ENCODE measurements at places on chromosomes 4 and X.

- DNase-seq, result no peak
These were observed 128.4 kb upstream of the TMEM164 start for GRCh38 chrX:109874548-109874947.

DNA sequence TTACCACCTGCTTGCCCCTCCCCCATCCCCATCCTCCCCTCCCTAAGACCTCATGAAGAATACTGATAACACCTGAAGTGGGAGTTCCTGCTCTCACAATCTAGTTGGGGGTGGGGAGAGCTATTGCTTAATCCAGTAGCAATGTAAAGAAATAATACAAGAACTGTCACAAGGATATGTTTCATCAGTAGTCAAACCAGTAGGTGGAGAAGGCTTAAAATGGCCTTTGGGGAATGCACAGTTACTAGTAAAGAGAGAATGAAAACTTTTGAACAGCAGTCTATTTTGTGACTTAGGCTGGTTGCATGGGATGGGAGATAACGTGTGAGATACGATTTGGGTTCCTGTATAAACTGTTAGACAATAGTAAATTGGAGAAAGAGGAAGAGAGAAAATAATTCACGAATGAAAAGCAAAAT is 6.0 kb downstream of the GALNT7 start:
- no peak for DNase-seq

GRCh38 chrX:39907964-39908661 is 189.6 kb downstream of the BCOR start:
- no peak for DNase-seq

DNA sequence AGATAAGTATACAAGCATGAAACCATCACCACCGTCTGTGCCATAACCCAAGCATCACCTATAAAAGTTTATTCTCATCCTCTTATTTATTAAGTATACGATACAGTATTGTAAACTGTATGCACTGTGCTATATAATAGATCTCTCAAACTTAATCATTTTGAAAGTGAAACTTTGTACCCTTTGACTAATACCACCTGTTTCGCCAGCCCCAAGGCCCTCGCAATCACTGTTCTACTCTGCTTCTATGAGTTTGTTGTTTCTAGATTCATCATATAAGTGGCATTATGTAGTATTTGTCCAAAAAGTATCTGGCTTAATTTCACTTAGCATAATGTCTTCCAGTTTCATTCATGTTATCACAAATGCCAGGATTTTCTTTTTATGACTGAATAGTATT is 72.1 kb upstream of the DOCK11 start:
- no peak for DNase-seq

GRCh38 chr4:175947117-175947722 is 118.4 kb upstream of the WDR17 start:
- DNase-seq, result no peak

DNA sequence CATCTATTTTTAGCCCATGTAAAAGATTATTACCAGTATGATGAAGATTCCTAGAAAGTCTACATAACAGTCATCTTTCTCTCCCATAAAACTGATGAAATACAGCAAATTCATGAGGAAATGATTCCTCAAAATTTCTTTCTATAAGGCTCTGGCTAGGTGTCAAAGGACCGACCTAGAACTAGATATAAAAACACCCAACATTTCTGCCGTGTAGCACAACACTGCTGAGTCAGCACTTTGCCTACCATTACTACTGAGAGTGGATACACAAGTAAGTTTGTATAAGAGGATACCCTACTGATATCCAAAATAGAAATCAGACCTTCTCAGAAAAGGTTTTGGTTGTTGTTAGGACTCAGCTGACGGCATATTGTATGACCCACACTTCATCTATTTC is 24.7 kb downstream of the TMEM47 start:
- DNase-seq, result no peak

GRCh38 chr4:148030193-148030873 is 298.4 kb downstream of the ARHGAP10 start:
- no peak for DNase-seq

GRCh38 chr4:6338175-6338950 is 68.7 kb downstream of the WFS1 start:
- DNase-seq, result no peak

DNA sequence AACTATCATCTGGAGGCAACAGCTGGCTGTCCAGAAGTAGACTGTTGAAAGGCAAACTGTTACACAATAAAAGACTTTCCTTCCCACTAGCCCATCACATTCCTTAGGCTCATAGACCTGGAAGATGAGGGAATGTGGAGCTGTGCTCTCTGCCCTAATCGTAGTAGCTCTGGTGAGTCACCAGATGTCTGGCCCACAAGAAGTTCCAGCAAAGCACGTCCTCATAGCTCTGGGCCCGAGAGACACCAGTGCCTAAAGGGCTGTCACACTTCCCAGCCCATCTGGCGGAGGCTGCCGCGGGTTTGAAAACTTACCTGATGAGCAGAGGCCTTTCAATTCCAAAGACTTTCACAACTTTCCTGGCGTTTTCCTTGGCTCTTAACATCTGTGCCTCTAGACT is 81.7 kb upstream of the STOX2 start:
- DNase-seq, result no peak

- no peak for DNase-seq
These were observed 139.4 kb downstream of the FRYL start for GRCh38 chr4:48640699-48641098.

DNA sequence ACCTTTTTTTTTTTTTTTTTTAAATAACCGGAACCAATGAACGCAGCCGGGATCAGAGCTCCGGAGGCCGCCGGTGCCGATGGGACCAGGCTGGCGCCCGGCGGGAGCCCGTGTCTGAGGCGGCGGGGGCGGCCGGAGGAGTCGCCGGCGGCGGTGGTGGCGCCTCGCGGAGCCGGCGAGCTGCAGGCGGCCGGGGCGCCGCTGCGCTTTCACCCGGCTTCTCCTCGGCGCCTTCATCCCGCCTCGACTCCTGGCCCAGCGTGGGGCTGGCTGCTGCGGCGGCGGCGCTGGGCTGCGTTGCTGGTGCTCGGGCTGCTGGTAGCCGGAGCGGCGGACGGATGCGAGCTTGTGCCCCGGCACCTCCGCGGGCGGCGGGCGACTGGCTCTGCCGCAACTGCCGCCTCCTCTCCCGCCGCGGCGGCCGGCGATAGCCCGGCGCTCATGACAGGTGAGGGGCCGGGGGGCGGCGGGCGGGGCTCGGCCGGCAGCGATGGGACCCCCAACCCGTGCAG is 337 bp downstream of the STIM2 start:
- DNase-seq, result peak; percentile 44

- no peak for DNase-seq
These were observed 2.9 kb upstream of the FTSJ1 start for GRCh38 chrX:48472851-48473703.

DNA sequence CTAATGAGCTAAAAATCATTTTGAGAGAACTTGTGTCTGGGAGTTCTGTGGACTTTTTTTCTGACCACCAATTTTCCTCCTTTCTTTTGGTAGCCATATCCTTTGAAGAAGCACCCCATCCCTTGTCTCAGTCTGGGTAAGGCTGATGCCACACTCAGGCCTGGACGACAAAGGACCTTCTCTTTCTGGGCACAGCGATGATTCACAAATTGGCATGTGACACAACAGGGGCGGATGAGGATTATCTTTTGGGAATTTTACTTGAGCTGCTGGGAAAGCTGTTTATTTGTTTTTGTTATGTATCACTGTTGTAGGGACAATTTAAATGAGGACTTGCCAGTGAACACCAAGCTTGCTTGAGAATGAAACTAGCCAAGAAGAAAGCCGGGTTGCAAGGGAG is 233.4 kb upstream of the HAND2 start:
- DNase-seq, result no peak

DNA sequence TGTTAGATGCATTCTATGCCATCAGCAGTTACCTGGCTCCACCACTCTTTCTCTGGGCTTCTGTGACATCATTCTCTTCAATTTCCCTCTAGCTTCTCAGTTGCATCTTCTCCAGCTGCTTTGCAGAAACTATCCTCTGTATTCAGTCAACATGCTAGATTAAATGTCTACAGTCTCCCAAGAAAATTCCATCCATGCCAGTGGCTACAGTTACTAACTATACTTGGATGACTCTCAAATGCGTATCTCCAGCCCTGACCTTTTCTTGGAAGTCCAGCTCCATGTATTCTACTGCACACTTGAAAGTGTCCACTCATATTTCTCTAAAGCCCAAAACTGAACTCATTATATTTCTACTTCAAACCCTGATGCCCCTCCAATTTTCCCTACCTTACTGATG is 232.3 kb upstream of the TENM3 start:
- no peak for DNase-seq

- DNase-seq, result no peak
These were observed 65.4 kb upstream of the DYNLT3 start for GRCh38 chrX:37912777-37913176.

DNA sequence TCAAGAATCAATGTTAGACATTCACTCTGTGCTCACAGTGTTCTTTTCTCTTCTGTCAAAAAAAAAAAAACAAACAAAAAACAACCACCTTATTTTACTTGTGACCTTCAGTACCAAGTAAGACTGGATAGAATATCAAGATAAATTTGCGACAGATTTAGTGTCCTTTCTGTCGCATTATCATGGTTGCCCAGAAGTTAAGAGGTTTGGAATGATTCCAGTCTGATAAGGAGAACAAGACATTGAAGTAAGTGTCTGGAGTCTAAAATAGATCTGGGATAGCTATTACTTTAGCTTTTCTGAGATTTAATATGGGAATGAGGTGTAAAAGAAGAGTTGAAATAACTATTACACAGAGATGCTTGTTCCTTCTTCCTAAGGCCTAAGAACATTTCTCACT is 31.7 kb downstream of the SNCA start:
- no peak for DNase-seq

DNA sequence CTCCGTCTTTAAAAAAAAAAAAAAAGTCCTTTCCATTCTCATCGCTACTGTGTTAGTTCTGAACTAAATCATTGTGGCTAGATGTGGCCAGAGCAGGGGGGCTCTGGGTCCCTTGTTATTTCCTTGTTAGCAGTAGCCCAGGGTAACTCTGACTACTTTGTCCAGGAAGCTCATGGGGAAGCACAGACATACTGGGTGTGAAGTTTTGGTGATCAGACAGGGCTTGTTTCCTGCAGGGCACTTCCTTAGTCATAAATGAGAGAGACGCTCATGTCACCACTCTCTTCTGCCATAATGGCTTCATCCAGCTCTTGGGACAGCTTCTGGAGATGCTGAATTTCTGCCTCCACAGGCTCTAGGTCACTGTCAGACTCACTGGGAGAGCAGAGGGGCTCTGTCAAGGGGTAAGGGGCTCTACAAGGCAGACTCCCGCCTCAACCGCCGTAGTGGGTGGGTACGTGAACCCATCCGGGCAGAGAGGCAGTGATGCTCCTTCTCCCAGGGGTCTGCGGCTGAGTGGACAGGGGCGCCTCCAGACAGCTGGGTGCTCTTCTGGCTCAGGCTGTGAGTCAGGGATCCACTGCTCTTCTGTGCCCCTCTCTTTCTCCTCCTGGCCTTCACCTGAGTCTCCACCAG is 12.9 kb downstream of the STIM2 start:
- no peak for DNase-seq

- DNase-seq, result no peak
These were observed 43.4 kb upstream of the SEC24B start for GRCh38 chr4:109390115-109390768.

GRCh38 chr4:186227744-186228513 is 622 bp downstream of the KLKB1 start:
- no peak for DNase-seq

DNA sequence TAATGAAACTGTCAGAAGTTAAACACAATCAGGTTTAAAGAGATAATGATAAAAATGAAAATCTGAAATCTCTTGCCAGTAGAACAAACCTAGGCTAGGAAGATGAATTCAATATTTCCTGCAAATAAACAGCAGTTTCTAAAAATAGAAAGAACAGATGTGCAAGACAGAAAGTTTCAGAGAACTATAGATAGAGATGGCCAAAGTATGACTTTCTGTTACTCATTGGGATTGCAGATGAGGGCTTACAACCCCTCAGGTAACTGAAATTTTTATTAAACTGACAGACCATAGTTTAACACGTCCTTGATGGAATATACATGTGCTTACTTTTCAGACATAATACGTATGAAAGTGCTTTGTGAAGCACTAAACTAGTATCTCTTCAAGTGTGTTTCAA is 82.3 kb upstream of the PPARGC1A start:
- DNase-seq, result no peak

- DNase-seq, result peak; percentile 65
These were observed 57.3 kb upstream of the STIM2 start for GRCh38 chr4:26803211-26803861.

DNA sequence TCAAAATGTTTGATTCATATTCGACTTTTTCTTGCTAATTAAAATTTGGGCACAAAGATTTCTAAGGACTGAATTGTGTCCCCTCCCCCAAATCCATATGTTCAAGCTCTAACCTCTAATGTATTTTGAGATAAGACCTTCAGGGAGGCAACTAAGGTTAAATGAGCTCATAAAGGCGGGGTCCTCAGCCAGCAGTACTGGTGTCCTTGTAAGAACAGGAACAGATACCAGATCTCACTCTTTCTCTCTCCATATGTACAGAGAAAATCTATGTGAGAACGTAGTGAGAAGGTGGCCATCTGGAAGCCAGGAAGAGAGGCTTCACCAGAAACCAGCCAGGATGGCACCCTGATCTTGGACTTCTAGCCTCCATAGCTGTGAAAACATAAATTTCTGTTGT is 116.9 kb downstream of the VEGFC start:
- no peak for DNase-seq

DNA sequence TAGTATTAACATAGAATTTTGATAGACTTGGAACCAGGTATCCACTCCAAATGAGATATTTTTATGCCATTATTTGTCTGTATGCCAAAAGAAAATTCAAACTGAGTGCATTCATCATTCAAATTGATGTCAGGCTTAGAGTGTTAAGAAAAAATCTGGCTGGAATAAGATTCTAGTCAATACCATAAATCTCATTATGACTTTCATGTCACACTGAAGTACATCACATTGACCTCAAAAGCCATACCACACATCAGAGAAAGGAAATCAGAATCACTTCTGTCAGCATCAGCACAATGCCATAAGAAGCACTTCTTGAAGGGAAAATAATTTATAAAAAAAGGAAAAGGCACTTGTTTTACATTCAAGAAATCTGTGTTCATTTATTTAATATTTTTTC is 119.0 kb upstream of the BMP3 start:
- DNase-seq, result no peak

GRCh38 chr4:145181091-145181501 is 707 bp upstream of the OTUD4 start:
- DNase-seq, result no peak

GRCh38 chr4:48668254-48669017 is 111.6 kb downstream of the FRYL start:
- DNase-seq, result no peak

DNA sequence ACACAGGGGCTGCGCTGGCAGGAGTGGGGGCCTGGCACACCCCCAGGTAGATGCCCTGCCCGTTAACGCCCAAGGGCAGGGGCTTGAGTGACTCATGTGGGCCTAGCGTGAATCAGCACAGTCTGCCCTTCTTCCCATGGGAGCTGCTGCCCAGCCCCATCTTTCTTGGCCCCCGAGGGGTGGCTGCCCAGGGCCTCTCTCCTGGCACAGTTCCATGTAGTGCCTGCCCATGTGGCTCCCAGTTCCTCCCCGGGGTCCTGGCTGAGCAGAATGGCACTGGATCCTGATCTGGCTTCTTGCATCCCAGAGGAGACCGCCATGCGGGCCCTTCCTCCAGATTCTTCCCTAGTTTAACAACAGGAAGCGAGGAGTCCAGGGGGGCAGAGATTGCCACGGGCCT is 2.1 kb upstream of the AVPR2 start:
- no peak for DNase-seq

- no peak for DNase-seq
These were observed 123.9 kb upstream of the RXFP1 start for GRCh38 chr4:158397781-158398180.
